Cardiac muscle cell (in vitro differentiated cells and primary cell): ENCODE measurements at places on chromosomes 6 and 20. TPM values are rescaled to one million over a fixed set of nuclear protein-coding genes. Genes with fewer than 3 reads are reported as not detected.

DNA sequence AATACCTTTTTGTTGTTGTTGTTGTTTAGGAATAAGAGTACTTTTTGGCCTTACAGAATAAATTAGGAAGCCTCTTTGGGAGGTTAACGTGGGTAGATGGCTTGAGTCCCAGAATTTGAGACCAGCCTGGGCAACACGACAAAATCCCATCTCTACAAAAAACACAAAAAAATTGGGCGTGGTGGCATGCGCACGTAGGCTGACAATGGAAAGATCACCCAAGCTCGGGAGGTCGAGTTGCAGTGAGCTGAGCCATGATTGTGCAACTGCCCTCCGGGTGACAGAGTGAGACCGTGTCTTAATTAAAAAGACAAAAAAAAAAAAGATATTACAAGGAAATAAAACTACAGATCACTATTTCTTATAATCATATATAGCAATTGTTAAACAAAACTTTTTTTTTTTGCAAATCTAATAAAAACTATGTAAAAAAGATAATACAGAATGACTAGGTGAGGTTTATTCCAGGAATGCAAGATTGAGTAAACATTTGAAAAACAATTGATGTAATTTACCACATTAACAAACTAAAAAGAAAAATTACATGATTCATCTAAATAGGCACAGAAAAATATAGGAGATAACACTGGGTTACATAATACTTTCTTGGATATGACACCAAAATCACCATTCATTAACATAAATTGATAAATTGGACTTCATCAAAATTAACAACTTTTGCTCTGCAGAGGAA lies 43.6 kb upstream of the ASCC3 start:
- DNase-seq, result no peak

- peak; percentile 55 for DNase-seq
These were observed 765 bp upstream of the GMDS start for GRCh38 chr6:2245877-2246863.

DNA sequence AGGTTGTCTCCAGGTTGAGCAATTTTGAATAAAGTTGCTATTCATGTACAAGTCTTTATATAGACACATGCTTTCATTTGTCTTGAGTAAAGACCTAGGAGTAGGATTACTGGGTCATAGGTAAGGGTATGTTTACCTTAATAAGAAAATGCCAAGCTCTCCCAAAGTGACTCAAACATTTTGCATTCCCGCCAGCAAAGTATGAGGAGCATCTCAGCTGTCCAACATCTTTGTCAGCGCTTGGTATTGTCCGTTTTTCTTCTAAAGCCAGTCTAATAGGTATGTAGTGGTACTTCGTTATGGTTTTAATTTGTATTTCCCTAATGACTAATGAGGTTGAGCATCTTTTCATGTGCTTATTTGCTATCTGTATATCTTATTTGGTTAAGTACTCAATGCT lies 67.2 kb downstream of the MAP3K5 start:
- no peak for DNase-seq

DNA sequence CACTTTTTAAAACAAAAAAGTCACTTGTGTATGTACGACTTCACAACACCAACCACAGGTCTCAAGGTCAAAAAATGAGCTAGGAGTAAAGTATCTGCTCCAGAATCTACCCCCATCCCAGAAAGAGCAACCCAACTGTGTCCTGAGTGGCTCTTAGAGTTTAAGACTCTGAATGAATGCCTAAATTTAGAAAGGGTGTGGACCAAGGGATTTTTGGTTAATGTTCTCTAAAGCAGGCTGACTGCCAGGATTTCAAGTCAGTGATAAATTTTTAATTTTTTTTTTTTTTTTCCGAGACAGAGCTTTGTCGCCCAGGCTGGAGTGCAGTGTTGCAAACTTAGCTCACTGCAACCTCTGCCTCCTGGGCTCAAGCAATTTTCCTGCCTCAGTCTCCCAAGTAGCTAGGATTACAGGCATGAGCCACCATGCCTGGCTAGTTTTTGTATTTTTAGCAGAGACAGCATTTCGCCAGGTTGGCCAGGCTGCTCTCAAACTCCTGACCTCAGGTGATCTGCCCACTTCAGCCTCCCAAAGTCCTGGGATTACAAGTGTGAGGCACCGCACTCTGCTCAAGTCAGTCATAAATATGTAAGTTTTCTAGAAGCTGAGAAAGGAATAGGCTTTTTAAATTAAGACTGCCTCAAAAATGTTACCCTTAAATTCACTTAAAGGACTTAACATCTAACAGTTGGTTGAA lies 20.2 kb downstream of the STAU1 start:
- peak; percentile 32 for DNase-seq

- no peak for DNase-seq
These were observed 82.1 kb upstream of the LTV1 start for GRCh38 chr6:143761074-143761473.

DNA sequence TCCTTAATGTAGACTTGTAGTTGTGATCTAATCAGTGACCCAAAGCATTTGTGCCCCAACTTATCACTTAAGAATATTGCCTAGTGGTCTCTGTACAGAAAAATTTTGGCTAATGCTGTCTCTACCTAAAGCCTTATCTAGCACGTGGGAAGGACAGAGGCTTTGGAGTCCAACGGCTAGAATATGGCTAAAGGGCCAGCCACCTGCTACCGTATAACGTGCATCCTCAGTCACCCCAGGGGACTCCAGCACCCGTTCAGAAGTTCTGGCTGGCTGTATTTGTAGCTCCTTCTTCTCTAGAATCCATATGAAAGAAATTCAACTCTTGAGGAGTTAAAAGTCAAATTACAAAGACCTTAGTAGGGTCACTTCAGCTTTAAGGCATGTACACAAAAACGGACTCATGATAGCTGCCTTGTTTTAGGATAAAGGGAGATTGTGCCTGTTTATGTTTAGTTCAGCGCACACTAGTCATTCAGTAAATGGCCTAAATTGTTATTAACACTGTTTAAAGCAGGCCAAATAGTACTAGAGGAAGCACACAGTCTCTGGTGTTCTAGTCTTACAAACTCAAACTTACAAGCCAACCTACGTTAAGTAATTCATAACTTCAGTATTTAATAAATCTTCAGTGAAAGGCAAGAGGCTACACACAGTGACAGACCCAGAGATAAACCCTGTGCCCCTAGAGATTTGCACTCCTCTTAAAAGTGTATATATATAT lies 407.5 kb upstream of the PLCB4 start:
- DNase-seq, result no peak

- no peak for DNase-seq
These were observed 65.4 kb downstream of the FILIP1 start for GRCh38 chr6:75428204-75428603.

GRCh38 chr6:140576004-140576555 lies 1201.6 kb upstream of the CITED2 start:
- no peak for DNase-seq

DNA sequence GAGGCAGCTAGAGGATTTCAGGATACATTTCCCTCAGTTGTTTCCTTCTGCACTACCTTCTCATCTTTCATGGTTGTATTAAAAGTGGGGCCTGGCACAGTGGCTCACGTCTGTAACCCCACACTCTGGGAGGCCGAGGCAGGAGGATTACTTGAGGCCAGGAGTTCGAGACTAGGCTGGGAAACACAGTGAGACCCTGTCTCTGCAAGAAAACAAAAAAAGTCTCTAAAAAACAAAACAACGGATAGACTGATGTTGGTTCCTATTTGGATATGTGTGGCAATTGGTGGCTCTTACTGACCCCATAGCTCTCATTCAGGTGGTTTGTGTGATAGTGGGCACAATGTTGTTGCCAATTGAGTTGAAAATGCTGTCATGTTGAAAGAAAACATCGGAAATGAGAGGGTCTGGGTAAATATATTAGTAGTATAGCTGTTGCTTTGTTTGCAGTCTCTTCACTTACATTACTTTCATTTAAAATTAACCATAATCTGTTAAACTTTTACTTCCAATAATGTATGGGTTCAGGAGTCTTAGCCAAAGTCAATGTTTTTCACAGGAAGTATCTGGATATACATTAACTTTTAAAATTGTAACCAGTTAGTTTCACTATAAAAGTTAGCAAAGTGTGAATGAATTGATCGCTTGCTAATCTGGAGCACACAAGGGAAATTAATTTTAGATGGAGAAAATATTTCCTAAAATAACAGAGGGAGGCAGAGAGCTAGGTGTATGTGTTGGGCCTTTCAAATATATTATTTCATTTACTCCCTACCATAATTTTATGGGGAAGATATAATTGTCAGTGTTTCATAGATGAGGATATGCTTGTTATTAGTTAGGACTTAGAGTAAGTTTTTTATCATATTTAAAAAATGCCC lies 31.1 kb downstream of the UTRN start:
- no peak for DNase-seq

DNA sequence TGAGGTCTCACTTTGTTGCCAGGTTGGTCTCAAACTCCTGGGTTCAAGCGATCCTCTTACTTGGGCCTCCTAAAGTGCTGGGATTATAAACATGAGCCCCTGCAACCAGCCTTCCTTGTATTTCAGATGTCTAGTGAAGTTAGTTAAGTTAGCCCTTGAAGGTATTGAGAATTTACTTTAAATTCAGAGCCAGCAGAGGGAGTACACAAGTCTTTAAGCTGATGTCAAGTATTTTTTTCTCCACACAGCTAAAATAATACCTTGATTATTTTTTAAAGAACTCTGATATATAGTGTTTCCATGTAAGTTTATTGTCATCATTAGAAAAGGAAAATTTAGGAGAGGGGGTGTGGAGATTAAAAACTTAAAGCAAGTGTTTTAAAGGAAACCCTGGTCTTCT lies 9.8 kb downstream of the FOXO3 start:
- DNase-seq, result no peak

DNA sequence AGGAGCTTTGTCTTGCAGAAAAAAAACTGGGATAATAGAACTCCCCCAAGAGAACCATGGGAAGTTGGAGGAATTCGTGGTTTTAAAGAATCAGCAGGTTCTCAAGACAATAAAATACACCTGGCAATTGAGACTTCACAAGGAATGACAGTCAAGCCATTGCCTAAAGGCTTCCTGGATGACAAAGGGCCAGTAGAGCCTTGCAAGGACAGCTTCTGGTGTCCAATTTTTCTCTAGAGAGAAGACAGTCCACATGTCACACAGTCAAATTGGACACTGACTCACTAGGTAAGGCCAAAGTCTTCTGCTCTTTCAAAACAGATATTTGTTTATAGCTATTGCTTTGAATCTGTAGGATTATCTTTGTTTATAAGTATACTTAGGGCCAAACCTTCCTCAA lies 80.3 kb upstream of the BMP5 start:
- DNase-seq, result no peak

GRCh38 chr6:21371676-21372171 lies 221.8 kb upstream of the SOX4 start:
- peak; percentile 51 for DNase-seq

DNA sequence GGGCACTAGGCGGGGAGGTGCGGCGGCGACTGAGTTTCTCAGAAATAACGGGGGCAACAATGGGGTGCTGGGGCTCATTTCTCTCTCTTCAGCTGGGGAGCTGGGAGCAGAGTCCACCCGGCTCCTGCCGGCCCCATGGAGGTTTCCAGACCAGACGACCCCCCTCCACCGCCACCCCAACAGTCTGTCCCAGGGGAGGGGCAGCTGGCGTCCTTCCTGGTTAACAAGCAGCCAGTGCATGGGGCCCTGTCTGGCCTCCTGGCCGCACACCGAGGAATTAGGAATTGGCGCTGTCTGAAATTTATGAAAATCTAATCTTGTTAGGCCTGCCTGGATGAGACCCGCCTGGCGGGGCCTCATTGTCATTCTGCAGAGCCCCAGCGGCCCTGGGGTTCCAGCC lies 42.4 kb downstream of the PMEPA1 start:
- no peak for DNase-seq

GRCh38 chr20:15005300-15005986 lies 668.0 kb upstream of the FLRT3 start:
- peak; percentile 41 for DNase-seq

- DNase-seq, result no peak
These were observed 531.8 kb upstream of the JARID2 start for GRCh38 chr6:14713966-14714631.

DNA sequence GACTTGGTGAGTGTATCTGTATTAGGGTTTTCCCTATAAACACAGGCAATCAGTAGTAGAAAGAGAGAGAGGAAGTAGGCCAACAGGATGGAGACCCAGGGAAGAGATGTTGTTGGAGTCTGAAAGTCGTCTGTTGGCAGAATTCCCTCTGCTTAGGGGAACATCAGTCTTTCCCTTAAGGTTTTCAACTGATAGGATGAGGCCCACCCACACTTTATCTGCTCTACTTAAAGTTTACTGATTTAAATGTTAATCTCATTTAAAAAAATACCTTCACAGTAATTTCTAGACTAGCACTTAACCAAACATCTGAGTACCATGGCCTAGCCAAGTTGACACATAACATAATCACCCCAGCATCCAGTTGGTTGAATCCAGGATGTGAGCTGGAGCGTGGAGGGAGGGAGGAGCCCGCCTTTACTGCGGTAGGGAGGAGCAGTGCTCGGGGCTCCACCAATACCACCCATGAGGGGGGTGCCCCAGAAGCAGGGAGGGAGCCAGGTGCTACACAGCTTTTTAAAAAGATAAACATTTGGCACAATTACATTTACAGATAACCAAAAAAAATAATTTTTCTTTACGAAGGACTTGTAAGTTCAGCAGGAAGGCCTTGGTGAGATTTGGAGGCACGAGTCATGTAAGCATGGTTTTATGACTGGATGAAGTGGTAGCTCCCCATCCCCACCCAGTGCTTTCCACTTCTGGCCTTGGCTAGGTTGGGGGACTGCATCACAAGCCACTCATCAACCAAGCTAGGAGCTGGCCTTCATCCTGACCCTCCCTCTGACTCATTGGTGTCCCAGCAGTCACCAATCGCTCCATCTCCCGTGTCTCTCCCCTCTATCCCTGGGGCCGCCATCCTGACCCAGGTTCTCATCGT lies 18.4 kb upstream of the SNX9 start:
- DNase-seq, result no peak

- no peak for DNase-seq
These were observed 140.8 kb downstream of the ALDH8A1 start for GRCh38 chr6:134809130-134809529.

- DNase-seq, result no peak
These were observed 120.5 kb downstream of the SULF2 start for GRCh38 chr20:47664744-47665143.

The CD109 gene
- 0.99 and 1.5 TPM in 2 replicates for polyA plus RNA-seq

The RAB44 gene
- polyA plus RNA-seq, result not detected in 2 replicates

The SYCP2L gene
- 0.51 and 4.5 TPM in 2 replicates for polyA plus RNA-seq

The PMEPA1 gene
- polyA plus RNA-seq, result 10.5 and 10.9 TPM in 2 replicates

The HFE gene
- 0.28 and 1.3 TPM in 2 replicates for polyA plus RNA-seq

The SLC44A4 gene
- 0.60 TPM in 1 of 2 replicates, not detected in the other for polyA plus RNA-seq

The LRFN2 gene
- polyA plus RNA-seq, result not detected in 2 replicates

The PKIB gene
- polyA plus RNA-seq, result 71.4 and 85.8 TPM in 2 replicates

The COL11A2 gene
- polyA plus RNA-seq, result 59.6 and 63.8 TPM in 2 replicates

The MTO1 gene
- 19.6 and 25.3 TPM in 2 replicates for polyA plus RNA-seq

The FAM217A gene
- polyA plus RNA-seq, result 1.4 TPM in 1 of 2 replicates, not detected in the other
